ENCODE measurements at places on chromosomes 4 and X.

GRCh38 chr4:83556816-83557215, 20.9 kb downstream of the GPAT3 start:
- no peak for DNase-seq

- peak; percentile 7 for DNase-seq
Observed at GRCh38 chrX:27918799-27919198, 62.5 kb downstream of the DCAF8L1 start.

- peak; percentile 57 for DNase-seq
Observed at GRCh38 chr4:85005865-85006377, 39.4 kb upstream of the WDFY3 start.

GRCh38 chr4:85967872-85968271, 392.0 kb downstream of the MAPK10 start:
- DNase-seq = peak; percentile 24

DNA sequence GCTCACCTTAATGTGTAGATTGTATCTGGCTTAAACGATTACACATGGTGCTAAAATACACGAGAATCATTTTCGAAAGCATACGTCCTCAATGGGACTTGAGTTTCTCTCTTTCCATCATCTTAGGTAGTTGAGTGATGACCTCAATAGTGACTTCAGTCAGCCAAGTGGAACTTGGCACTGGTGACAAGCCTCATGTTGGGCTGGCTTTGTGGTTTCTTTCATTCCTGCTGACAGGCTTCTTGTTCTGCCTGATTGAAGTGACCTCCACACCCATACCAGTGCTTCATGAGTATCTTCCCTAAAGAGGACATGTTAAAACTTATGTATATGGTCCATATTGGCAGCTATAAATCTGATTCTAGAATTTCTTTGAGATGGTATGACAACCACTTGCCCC, 159.1 kb upstream of the WDR1 start:
- DNase-seq = no peak

- DNase-seq = no peak
Observed at GRCh38 chr4:92305878-92306520, 2.2 kb downstream of the GRID2 start.

DNA sequence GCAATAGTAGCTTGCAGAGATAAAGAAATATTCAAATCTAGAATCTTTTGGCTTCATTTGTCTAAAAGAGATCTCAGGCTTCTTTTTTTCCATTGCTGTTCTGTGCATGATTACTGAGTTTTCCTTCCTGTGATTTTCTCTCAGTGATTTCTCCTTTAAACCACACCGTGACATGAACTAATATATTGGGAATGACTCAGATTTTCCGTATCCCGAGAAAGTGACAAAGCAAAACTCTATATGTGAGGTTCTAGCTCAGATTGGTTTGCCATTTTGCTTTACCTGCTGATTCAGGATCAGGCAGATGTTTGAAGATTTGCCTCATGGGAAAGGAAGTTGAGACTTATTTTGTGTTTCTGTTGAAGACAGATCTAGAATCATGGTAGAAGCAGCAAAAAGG, 59.4 kb downstream of the MTHFD2L start:
- peak; percentile 33 for DNase-seq

DNA sequence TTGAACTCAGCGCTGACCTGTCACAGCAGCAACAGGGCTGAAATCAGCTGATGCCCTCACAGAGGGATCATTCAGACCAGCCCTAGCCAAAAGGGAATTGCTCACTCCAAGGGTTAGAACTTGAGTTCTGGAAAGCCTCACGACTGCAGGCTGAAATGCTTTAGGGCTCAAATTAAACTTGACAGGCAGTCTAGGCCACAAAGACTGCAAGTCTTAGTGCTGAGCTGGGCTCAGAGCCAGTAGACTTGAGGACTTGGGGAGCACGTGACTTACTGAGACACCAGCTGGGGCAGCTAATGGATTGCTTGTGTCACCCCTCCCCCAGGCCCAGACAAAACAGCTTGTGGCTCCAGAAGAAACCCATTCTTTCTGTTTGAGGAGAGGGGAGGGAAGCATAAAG, 119.0 kb upstream of the SLC6A14 start:
- DNase-seq = peak; percentile 53

DNA sequence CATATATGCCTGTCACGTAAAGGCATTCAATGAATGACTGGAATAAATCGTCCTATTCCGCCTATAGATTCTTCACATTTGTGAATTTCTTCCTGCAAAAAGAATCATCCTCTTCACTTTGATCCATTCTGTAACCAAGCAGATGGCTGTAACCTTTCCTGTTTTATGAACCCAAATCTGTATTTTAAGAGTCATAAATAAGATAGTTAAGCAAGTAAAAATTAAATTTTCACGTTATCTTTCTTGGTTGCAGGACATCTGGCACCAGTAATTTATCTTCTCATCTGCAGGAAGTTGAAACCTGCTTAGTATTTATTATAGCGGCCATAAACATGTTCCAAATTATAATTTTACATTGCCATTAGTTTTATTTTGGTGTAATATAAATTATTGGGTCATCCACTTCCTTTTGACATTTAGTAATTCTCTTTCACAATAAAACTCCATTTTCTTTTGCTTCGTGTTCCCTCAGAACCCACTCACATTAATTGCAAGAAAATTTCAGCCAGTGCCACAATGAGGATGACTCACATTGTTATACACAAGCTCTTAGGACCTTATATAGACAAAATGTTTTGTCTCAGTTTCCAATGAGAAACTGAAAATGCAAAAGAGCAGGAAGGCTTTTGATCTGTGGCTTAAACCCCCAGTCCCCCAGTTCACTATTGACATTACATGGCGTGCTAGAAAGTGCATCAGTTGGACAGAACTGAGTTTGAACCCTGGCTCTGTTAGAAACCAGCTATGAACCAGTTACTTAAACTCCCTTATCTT, 51.1 kb downstream of the TMEM156 start:
- peak; percentile 69 for DNase-seq

- peak; percentile 24 for DNase-seq
Observed at GRCh38 chr4:76435528-76436319, 695 bp downstream of the SHROOM3 start.

DNA sequence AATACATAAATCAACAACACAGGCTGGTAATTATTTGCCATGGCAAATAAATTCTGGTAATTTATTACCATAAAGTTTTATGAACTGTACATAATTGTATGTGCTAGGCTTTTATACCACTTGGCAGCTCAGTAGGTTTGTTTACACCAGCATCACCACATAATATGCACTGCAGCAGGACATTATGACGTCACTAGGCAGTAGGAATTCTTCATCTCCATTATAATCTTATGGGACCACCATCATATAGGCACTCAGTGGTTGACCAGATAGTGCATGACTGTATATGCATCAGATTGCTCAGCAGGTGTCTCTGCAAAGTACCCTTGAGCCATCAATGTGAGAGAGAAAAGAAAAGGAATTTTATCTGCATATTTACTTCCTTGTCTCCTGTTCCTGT, 295.4 kb downstream of the CFAP47 start:
- no peak for DNase-seq

DNA sequence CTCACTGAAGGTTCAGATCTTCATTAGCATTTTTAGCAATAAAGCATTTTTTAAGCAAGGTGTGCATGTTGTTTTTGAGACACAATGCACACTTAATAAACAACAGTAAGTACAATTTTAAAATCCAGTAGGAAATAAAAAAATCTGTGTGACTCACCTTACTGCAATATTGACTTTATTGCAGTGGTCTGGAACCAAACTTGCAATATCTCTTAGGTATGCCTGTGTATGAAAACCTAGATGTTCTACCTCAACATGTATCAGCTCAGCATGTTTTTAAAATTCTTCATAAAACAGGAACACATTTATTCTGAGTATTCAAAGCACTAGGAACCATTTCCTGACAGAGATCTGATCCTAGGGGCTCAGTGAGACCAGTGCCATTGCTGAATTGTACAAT, 26.7 kb downstream of the NR0B1 start:
- peak; percentile 19 for DNase-seq

- no peak for DNase-seq
Observed at GRCh38 chr4:52852041-52852440, 10.1 kb upstream of the RASL11B start.

DNA sequence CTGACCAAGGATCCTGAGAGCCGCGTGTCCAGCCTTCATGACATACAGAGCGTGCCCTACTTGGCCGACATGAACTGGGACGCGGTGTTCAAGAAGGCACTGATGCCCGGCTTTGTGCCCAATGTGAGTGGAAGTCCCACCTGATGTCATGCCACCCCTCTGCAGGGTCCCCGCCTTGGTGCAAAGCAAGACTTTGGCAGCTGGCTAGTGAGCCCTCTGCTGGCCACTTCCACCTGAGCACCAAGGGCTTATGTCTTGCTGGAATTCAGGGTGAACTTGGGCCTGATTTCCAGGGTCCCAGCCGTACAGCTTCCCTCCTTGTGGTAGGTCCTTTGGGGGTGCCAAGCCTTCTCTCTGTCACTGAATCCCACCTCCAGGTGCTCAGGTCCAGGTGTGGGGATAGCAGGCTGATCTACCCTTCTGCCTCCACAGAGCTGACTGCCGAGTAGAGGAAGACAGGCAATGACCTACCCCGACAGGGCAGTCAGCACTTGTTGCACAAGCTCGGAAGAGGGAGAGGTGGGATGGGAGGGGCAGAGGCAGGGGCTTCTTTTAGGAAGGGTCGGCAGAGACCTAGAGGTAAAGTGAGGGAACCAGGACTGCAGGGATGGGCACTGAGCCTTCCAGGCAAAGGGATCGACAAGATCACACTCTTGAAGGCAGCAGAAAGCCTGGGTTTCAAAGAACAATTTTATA, 248.1 kb downstream of the EVC2 start:
- DNase-seq = peak; percentile 63

DNA sequence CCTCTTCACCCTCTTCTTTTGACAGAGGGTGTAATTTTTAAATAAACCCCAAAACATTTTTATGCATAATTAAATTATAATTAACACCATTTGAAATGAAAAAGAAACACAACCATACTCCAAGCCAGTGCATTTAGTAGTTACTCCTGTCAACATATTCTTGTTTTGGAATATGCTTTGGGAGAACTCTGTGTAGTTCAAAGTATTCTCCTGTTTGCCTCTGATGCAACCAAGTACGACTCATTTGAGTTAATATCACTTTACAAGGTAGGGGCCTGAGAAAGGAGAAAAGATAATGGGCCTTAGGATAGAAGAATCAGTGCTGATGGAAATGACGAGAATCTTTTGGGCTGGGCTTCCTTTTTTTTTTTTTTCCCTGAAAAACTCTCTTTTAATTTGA, 2.7 kb downstream of the PTPN13 start:
- peak; percentile 77 for DNase-seq
